Anterior cingulate cortex (tissue), 58 donors: ENCODE measurements at places on chromosomes 7 and 10.

DNA sequence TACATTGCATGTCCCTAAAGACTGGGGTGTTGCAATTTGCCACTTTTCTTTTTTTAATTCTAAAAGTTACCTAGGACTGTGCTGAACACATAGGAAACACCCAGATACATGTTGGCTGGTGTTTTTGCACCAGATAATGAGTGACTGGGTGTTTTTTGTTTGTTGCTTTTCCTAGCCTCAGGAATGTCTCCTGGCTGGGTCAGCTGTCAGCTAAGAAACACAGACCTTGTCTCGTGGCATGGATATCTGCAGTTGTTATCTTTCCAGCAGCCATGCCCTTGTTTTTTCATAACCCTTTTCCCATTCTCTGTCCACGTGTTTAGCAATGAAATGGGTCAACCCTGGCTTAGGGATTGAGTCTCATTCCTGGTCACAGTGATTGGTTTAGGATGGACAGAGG lies 433.9 kb upstream of the ZMIZ1 start:
- DNase-seq = no peak

- no peak for DNase-seq
These were observed 5.8 kb upstream of the UPP1 start for GRCh38 chr7:48083114-48083830.

DNA sequence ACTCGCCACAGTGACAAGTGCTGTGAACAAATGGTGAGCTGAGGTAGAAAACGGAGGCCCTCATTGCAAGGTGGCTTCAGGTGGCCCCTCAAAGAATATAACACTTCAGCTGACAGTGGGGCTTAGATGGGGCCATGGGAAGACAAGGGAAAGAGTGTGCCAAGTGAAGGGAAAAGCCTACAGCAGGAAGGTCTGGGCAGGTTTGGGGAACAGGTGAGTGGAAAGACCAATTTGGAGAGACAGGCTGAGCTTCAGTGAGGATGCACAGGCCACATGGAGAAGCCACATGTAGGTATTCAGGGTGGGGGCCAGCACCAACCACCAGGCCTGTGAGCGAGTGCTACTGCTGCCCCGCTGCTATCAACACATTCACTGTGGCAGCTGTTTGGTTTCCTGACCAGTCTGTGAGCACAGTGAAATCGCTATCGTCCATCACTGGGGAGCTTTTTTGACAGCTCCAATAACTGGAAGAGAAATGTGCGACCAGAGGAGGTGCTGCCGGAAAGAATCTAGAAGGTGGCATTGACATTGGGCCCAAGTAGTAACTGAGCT lies 3.4 kb downstream of the POLD2 start:
- DNase-seq = no peak

- no peak for DNase-seq
These were observed 565.4 kb downstream of the NXPH1 start for GRCh38 chr7:8998762-8999161.

DNA sequence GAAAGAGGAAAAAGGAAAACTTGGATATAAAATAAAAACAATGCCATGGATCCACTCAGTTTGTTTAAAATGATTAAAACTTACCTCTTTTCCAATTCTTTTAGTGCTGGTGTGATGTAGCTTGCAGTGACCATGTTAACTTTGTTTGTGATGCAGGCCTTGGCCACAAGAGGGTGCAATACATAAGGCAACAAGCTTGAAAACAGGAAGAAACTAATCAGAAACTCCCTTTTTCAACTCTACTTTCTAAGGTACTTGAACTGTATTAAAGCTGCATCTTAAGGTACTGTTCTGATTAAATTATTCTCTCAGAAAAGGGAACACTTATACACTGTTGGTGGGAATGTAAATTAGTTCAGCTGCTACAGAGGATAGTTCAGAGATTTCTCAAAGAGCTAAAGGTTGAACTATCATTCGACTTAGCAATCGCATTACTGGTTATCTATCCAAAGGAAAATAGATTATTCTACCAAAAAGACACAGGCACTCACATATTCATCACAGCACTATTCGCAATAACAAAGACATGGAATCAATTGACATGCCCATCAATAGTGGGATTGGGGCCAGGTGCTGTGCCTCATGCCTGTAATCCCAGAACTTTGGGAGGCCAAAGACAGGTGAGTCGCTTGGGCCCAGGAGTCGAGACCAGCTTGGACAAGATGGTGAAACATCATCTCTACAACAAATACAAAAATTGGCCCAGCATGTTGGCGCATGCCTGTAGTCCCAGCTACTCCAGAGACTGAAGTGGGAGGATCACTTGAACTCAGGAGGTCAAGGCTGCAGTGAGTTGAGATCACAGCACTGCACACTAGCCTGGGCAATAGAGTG lies 50.9 kb downstream of the AASS start:
- peak; percentile 42 for DNase-seq

GRCh38 chr10:130000918-130001317 lies 36.8 kb upstream of the EBF3 start:
- no peak for DNase-seq

GRCh38 chr7:35359423-35359822 lies 105.5 kb upstream of the TBX20 start:
- DNase-seq = no peak
